ENCODE measurements at places on chromosomes 7 and 10. TPM values are rescaled to one million over a fixed set of nuclear protein-coding genes. Genes with fewer than 3 reads are reported as not detected.

RSPH10B gene
- 0.63 TPM for total RNA-seq

HMX2 gene
- not detected for total RNA-seq

HOXA9 gene
- total RNA-seq = not detected

AMPH gene
- 3.2 TPM for total RNA-seq

CDK14 gene
- total RNA-seq = 44.8 TPM

TLX1 gene
- not detected for total RNA-seq

MICALL2 gene
- total RNA-seq = 28.9 TPM

All from fibroblast of the aortic adventitia (primary cell).